Type B pancreatic cell (in vitro differentiated cells): ENCODE measurements at places on chromosomes 3 and 15. TPM values are rescaled to one million over a fixed set of nuclear protein-coding genes. Genes with fewer than 3 reads are reported as not detected.

- H3K4me1 ChIP-seq: no peaks in the 10 kb centered on the region
- H3K4me3 ChIP-seq: no peak overlapping the region
- DNase-seq: no peak
- peaks cover 9% of the 10 kb centered on the region for H3K36me3 ChIP-seq
- H3K27ac ChIP-seq: no peak overlapping the region
Measured at GRCh38 chr15:100330221-100330620, 11.6 kb downstream of the ADAMTS17 start.

DNA sequence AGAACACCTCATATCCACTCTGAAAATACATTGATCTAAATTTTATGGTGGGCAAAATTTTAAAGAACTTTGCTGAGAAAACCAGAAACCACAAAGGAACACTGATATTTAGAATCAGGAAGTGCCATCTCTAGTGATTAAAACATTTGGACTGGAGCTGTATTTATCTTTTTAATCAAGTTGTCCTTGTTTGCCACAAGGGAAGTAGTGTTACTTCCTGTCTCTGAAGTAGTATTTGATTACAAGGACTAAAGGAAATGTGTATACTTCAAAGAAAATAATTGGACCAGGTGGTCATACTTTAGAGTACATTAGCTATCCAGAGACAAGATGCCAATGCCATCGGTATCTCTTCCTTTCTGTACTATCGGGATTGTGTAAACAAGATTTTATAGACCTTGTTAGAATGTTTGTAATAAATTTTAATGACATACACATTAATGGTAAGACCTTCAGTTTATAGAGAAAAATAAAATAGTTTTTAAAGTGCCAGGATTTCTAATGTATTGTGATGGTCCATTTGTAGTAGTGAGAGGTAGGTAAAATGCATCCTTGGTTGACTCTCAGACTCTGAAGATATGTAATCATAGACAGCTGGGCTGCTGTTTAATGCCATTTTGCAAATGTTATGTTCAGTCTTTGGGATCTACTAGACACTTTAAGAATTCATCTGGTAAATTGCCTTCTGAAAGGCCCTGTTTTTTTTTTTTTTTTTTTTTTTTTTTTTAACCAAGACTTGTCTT is 131.9 kb downstream of the B3GALNT1 start:
- no peak for DNase-seq
- no peaks in the 10 kb centered on the region for H3K36me3 ChIP-seq
- H3K4me1 ChIP-seq: no peaks in the 10 kb centered on the region
- H3K27ac ChIP-seq: no peak overlapping the region
- no peaks in the 10 kb centered on the region for H3K27me3 ChIP-seq

- no peak for DNase-seq
- peaks cover 11% of the 10 kb centered on the region for H3K27me3 ChIP-seq
- no peak overlapping the region for H3K4me3 ChIP-seq
- H3K36me3 ChIP-seq: no peaks in the 10 kb centered on the region
- H3K27ac ChIP-seq: no peak overlapping the region
Measured at GRCh38 chr3:45054196-45054857, 28.2 kb downstream of the CLEC3B start.

- H3K27ac ChIP-seq: no peak overlapping the region
- no peaks in the 10 kb centered on the region for H3K27me3 ChIP-seq
- no peak overlapping the region for H3K4me3 ChIP-seq
- DNase-seq: no peak
Measured at GRCh38 chr3:177787279-177788041, 590.2 kb upstream of the TBL1XR1 start.

- H3K4me3 ChIP-seq: no peak overlapping the region
- DNase-seq: no peak
- no peak overlapping the region for H3K27ac ChIP-seq
- H3K36me3 ChIP-seq: no peaks in the 10 kb centered on the region
Measured at GRCh38 chr3:143349455-143349854, 229.9 kb downstream of the CHST2 start.

Gene GOLGA8R
- total RNA-seq: 0.95 and 1.8 TPM in 2 replicates

DNA sequence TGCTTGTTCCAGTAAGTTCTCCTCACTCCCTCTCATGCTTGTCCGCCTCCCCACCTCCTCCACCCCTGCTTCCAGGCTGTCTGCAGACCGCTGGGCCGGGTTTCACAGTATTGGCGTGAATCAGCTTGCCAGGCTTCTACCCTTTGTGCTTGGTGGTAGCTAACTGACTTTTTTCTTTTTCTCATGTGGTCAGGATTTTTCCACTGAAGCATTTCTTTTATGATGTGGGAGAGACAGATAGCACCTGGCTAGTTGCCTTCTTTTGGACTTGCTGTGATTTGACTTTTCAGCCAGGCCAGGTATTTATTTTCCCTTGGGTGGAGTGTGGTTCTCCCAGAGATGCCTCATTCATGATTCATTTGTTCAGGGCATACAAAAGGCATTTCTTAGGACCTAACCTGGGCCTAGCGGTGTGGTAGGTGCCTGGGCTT is 60.6 kb downstream of the ST6GAL1 start:
- no peaks in the 10 kb centered on the region for H3K27me3 ChIP-seq
- no peak overlapping the region for H3K27ac ChIP-seq
- DNase-seq: no peak
- peaks cover 2% of the 10 kb centered on the region for H3K4me1 ChIP-seq
- H3K36me3 ChIP-seq: peaks cover 11% of the 10 kb centered on the region

DNA sequence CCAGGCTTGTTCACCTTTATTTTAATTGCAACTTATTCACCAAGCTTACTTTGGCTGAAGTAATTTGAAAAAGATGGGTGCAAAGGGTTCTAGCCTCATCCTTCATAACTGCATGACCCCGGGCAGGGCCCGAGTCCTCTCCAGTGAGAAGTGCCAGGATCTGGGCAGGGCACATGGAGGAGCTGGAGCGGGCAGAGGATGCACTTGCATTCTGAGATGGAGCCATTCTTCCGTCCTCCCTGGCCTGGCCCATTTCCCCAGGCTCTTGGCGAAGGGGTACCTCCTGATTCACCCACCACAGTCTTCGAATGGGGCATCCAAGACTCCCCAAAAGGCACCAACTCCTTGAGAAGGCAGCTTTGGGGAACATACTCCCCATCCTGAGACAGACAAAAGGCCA is 22.5 kb upstream of the PLXND1 start:
- no peak for DNase-seq
- H3K4me1 ChIP-seq: peaks cover 30% of the 10 kb centered on the region
- no peak overlapping the region for H3K4me3 ChIP-seq
- peaks cover 3% of the 10 kb centered on the region for H3K36me3 ChIP-seq

DNA sequence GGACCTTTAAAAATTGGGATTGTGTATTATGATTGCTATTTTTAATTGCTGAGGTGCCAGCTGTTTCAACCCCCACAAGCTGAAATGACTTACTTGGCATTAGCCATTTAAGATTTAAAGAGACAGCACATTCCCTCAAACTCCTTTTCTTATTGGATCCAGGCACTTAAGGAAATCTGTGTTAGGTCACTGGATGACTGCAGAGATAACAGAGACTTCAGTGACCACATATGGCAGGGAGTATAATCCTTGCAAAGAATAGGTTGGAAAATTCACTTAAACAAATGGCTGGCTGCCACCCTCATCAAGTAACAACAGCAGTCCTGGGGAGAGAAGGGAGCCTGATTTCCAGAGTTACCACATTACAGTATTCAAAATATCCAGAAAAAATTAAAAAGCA is 66.6 kb downstream of the SLMAP start:
- H3K4me1 ChIP-seq: peaks cover 52% of the 10 kb centered on the region
- no peak overlapping the region for H3K4me3 ChIP-seq
- DNase-seq: no peak
- H3K27me3 ChIP-seq: no peaks in the 10 kb centered on the region
- H3K36me3 ChIP-seq: no peaks in the 10 kb centered on the region

Gene SAMD7
- not detected in 2 replicates for total RNA-seq

DNA sequence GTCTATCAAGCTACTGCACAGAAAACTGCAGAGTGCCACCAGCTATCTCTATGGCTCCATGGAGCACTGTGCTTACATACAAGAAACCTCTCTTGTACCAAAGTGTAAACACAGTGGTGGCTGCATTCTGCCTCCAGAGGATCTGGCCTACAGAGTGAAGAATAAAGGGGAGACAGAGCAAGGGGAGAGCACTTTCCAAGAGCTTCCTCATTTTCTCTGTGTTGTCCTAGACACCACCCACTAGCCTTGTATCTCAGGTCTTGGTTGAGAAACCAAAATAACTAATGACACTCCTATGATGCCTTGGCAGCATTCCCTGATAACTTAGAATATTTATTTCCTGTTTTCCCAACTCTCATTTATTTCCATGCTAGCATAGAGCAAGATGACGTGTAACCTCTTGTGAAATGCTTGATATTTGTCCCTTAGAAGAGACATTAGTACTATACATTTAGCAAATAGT is 56.9 kb upstream of the PHLDB2 start:
- DNase-seq: no peak
- H3K36me3 ChIP-seq: no peaks in the 10 kb centered on the region
- H3K4me1 ChIP-seq: peaks cover 16% of the 10 kb centered on the region

Gene GHSR
- not detected in 2 replicates for total RNA-seq

GRCh38 chr3:173502983-173503568 is 105.5 kb downstream of the NLGN1 start:
- H3K4me1 ChIP-seq: no peaks in the 10 kb centered on the region
- no peak overlapping the region for H3K27ac ChIP-seq
- no peaks in the 10 kb centered on the region for H3K36me3 ChIP-seq
- no peak for DNase-seq
- H3K4me3 ChIP-seq: no peak overlapping the region
- no peaks in the 10 kb centered on the region for H3K27me3 ChIP-seq

DNA sequence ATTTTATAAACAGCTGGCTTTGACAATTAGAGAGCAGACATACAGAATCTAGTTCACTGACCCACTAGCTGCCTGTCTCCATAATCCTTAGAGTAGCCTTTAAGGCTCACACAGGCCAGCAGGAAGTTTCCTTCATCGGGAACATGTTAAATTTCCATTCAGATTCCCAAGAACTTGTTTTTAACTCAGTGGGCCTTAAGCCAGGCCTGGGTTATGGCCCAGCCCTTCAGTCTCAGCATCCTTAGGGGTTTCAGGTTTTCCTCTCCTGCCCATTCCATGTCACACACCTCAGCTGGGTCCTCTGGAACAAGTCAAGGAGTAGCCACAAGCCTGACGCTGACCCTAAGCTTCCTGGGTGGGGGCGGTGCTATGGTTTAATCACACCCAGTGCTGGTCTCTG is 15.0 kb downstream of the CDAN1 start:
- H3K4me3 ChIP-seq: no peak overlapping the region
- H3K36me3 ChIP-seq: peaks cover 8% of the 10 kb centered on the region
- no peaks in the 10 kb centered on the region for H3K4me1 ChIP-seq
- H3K27ac ChIP-seq: no peak overlapping the region

DNA sequence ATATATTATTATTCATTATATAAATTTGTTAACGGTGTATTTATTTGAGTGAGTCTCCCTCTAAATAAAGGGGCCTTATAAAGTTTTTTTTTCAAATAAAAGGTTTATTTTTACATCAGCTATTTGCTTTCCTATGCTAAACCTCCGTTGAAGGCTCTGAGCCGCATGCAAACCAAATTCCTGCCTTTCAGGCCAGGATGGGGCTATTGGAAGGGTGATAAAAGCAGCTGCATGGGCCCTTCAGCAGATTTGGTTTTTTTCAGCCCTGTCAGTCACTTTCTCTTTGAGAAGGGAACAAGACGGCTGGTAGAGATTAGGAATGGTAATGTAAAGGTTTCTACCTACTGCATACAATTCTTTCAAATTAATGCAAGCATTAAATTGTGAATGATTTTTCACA is 244.2 kb downstream of the WNT5A start:
- H3K27ac ChIP-seq: no peak overlapping the region
- DNase-seq: no peak
- peaks cover 23% of the 10 kb centered on the region for H3K4me1 ChIP-seq
- H3K36me3 ChIP-seq: no peaks in the 10 kb centered on the region
- peaks cover 3% of the 10 kb centered on the region for H3K27me3 ChIP-seq
- no peak overlapping the region for H3K4me3 ChIP-seq

- H3K4me3 ChIP-seq: no peak overlapping the region
- H3K27ac ChIP-seq: no peak overlapping the region
- no peak for DNase-seq
- peaks cover 13% of the 10 kb centered on the region for H3K4me1 ChIP-seq
- no peaks in the 10 kb centered on the region for H3K27me3 ChIP-seq
Measured at GRCh38 chr3:31010491-31010890, 116.0 kb upstream of the GADL1 start.

GRCh38 chr15:72169236-72169920 is 28.2 kb downstream of the GRAMD2A start:
- no peaks in the 10 kb centered on the region for H3K27me3 ChIP-seq
- H3K4me1 ChIP-seq: peaks cover 12% of the 10 kb centered on the region
- no peaks in the 10 kb centered on the region for H3K36me3 ChIP-seq
- H3K27ac ChIP-seq: peak overlapping the region; percentile 92
- H3K4me3 ChIP-seq: no peak overlapping the region

GRCh38 chr3:118801899-118802298 is 232.7 kb downstream of the IGSF11 start:
- H3K4me3 ChIP-seq: no peak overlapping the region
- H3K27ac ChIP-seq: no peak overlapping the region
- no peaks in the 10 kb centered on the region for H3K36me3 ChIP-seq
- peaks cover 28% of the 10 kb centered on the region for H3K27me3 ChIP-seq
- peaks cover 6% of the 10 kb centered on the region for H3K4me1 ChIP-seq

DNA sequence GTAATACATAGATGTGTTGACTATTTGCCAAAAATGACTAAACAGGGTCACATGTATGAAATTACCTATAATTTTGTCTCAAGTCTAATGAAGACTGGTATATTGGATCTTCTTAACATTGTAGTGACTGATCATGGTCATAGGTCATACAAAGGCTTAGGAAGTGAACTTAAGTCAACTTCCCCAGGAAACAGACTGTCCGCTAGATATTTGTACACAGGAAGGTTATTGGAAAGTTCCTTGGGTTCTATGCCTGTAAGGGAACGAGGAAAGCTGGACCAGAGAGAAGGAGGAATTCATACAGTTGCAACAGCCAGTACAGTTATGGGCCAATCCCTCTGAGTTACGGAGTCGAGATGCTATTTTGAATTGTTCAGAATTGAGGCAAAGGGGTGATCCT is 462.0 kb upstream of the THRB start:
- H3K27ac ChIP-seq: no peak overlapping the region
- peaks cover 8% of the 10 kb centered on the region for H3K36me3 ChIP-seq
- H3K4me3 ChIP-seq: no peak overlapping the region
- peaks cover 5% of the 10 kb centered on the region for H3K4me1 ChIP-seq
- no peak for DNase-seq
- peaks cover 21% of the 10 kb centered on the region for H3K27me3 ChIP-seq

GRCh38 chr3:120039642-120040610 is 54.3 kb downstream of the GSK3B start:
- no peak for DNase-seq
- H3K27ac ChIP-seq: no peak overlapping the region
- no peak overlapping the region for H3K4me3 ChIP-seq

Gene CFAP20DC
- 4.7 and 5.2 TPM in 2 replicates for total RNA-seq

GRCh38 chr3:133943639-133944141 is 48.0 kb upstream of the RAB6B start:
- peak overlapping the region; percentile 5 for H3K27ac ChIP-seq
- no peaks in the 10 kb centered on the region for H3K36me3 ChIP-seq
- H3K4me1 ChIP-seq: peaks cover 29% of the 10 kb centered on the region
- no peak for DNase-seq

- H3K27ac ChIP-seq: no peak overlapping the region
- peaks cover 50% of the 10 kb centered on the region for H3K4me1 ChIP-seq
- no peak for DNase-seq
- no peaks in the 10 kb centered on the region for H3K36me3 ChIP-seq
- peaks cover 21% of the 10 kb centered on the region for H3K27me3 ChIP-seq
Measured at GRCh38 chr3:14370720-14371572, 31.5 kb upstream of the SLC6A6 start.

Gene TM4SF1
- total RNA-seq: 39.4 and 82.3 TPM in 2 replicates
